NCI-H526 treated with DMSO at 0.1 percent for 48 hours (cell line): ENCODE measurements at places on chromosomes 5 and 9.
A peak's percentile ranks its signal among the peaks of the same experiment; 100 is the strongest.

DNA sequence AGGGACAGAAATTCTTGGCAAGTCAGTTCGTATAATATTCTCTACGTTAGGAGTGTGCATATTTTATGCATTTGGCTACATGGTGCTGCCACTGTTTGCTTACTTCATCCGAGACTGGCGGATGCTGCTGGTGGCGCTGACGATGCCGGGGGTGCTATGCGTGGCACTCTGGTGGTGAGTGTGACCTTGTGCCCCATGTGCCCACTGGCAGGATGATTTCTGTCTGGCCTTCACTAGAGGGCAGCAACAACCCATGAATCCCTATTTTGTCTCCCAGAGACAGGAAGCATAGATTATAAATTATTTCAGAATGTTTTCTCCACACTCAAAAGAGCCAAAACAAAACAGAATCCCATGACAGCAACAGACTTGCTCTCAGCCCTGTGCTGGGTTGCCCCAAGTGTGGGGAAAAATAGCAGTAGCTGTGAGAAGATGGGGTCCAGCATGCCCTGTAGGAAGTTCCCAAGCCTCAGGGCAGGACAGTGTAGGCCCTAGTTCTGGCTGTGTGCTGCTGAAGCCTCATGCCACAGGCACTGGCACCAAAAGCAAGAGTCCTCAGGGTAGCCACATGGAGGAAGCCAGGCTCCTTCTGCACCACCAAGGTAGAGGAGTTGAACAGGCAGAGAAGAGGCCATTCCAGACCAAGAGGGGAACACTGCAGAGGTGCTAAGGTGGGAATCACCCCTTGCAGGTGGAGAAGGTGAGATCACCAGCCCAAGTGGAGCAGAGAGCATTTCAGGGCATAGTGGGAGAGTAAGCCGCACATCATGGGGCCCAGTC, 16.0 kb downstream of the SLC22A5 start:
- peak; percentile 12 for DNase-seq

DNA sequence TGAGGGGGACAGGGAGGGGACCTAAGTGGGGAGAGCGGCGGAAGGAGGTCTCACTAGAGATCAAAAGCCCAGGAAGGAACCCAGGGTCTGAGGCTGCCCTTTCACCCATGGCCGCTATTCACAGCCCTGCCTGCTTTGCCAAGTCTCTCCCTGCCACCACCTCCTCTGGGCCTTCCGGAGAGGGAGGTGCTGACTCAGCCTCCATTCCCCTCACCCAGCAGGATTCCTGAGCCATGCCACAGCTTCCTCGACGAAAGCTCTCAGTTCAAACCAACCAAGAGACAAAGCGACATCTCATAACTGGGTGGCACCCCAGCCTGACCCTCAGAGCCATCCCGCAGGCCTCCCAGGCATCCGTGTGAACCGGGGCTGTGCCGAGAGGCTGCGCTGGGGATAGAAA, 36.7 kb downstream of the PAX5 start:
- DNase-seq: no peak

DNA sequence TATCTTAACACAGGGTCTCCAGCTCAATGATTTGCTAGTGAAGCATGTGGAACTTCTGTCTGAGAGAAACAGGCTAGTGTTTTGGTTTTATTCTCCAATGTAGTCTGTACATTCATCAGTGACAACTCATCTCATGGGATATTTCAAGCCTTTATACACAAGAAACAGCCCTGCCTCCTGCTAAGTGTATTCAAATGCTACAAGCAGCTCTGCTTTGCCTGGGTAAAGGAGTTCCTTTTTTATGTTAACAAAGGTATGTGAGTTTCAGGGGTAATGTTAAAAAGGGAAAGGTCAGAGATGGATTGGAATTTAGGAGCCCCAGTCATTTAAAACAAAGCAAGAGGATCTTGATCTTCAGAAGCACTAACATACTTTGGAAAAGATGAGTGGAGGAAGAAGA, 498.7 kb downstream of the ISL1 start:
- no peak for DNase-seq

- DNase-seq: no peak
Observed at GRCh38 chr9:1125741-1126140, 75.6 kb downstream of the DMRT2 start.

DNA sequence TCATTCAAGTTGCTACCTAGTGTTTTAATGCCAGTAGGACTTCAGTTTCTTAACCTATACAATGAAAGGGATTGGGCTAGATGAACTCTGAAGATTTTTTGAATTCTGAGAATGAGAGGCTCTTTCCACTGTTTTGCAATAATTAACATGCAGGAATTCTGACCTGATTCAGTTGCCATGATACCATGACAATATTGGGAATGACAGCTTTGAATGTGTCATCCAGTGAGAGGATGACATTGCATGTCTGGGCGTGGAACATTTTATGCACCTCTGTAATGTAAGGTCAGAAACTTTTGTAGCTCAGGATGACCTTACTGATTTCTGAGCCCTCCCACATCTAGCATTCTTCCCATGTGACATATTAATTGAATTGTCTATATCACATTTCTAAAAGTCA, 30.6 kb upstream of the SPINK5 start:
- no peak for DNase-seq

DNA sequence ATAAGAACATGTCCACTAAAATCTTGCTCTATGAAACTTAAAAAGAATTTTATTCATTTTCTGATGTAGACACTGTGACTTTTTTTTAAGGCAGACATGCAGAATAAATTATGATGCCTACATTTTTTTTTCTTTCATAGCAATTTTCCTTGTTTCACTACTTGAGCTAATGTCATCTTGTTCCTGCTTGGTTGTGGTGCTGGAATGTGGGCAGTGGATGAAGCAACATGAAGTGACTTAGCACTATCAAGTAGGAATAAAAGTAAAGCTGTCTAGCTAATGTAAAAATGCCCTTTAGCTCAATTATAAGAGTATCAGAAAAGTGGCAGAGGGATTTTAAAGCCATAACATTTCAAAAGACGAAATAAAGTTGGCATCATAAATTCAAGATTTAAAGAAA, 191.0 kb downstream of the ADAMTS6 start:
- DNase-seq: no peak

GRCh38 chr5:149323621-149324205, 21.6 kb upstream of the GRPEL2 start:
- DNase-seq: no peak

GRCh38 chr5:98214240-98215051, 559.0 kb upstream of the RGMB start:
- no peak for DNase-seq

- DNase-seq: no peak
Observed at GRCh38 chr9:134642385-134643181, 980 bp downstream of the COL5A1 start.

DNA sequence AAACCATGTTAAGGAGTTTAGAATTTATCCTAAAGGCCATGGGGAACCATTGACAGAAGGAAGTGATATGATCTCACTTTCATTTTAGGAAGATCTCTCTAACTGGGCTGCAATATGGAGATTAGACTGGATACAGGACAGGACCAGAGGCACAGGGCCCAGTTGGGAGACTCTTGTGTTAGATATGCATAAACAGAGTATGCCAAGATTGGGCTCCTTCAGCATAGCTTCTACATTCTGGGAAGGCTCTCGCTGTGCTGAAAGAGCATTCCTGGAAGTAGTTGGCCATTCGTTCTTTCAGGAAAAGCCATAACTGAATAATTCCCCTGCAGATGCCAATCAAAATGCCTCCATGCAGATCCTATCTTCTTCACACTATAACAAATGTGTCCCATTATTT, 204.5 kb downstream of the CWC27 start:
- no peak for DNase-seq

GRCh38 chr9:117145811-117146490, 268.9 kb downstream of the ASTN2 start:
- DNase-seq: no peak

DNA sequence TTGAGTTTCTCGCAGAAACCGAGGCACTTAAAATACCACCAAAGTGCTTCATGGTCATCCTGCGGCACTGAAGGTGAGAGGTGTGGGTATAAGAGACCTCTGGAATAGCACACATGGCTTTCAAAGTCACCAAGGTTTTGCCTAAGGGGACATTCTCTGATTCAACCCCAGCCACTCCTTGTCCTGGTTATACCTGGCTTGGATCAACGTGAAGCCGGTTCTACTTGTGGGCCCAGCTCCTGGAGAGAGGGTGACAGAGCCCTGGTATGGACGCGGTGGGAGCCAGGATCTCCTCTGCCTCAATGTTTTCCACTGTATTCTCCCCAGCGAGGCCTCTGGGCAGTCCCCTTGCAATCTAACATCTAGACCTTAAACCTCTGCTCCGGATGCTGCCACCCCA, 132.0 kb downstream of the FSTL4 start:
- DNase-seq: no peak

GRCh38 chr9:72119853-72120252, 29.4 kb upstream of the GDA start:
- no peak for DNase-seq

DNA sequence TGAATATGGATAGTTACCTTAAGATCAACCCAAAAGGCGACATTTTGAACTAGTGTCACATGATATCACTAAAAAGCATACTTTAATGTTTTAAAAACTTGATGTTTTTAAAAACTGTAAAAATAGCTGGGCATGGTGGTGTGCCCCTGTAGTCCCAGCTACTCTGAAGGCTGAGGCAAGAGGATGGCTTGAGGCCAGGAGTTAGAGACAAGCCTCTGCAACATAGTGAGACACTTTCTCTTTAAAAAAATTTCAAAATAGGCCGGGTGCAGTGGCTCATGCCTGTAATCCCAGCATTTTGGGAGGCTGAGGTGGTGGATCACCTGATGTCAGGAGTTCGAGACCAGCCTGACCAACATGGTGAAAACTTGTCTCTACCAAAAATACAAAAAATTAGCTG, 129.5 kb downstream of the NPR3 start:
- no peak for DNase-seq

GRCh38 chr9:116546711-116547581, 140.2 kb upstream of the TRIM32 start:
- DNase-seq: no peak

DNA sequence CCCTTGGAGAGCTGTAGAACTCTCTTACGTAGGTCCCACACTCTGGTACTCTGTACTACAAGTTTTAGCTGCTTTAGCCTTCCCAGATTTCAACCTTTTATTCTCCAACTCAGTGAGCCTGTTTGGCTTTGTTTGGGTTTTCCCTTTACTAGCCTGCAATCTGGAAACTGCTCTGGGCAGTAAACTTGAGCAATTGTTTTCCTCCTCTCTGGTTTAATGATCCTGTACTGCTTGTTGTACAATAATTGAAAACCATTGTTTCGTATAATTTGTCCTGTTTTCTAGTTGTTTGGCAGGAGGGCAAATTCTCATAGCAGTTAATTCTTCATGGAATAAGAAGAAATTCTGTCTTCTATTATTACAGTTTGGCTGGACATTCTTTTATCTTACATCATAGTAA, 62.8 kb upstream of the TLX3 start:
- no peak for DNase-seq

GRCh38 chr5:173850659-173851058, 37.5 kb upstream of the CPEB4 start:
- DNase-seq: no peak

- DNase-seq: no peak
Observed at GRCh38 chr9:99867968-99868367, 38.5 kb upstream of the STX17 start.

GRCh38 chr5:165188556-165189175, 1683.2 kb downstream of the MAT2B start:
- no peak for DNase-seq

DNA sequence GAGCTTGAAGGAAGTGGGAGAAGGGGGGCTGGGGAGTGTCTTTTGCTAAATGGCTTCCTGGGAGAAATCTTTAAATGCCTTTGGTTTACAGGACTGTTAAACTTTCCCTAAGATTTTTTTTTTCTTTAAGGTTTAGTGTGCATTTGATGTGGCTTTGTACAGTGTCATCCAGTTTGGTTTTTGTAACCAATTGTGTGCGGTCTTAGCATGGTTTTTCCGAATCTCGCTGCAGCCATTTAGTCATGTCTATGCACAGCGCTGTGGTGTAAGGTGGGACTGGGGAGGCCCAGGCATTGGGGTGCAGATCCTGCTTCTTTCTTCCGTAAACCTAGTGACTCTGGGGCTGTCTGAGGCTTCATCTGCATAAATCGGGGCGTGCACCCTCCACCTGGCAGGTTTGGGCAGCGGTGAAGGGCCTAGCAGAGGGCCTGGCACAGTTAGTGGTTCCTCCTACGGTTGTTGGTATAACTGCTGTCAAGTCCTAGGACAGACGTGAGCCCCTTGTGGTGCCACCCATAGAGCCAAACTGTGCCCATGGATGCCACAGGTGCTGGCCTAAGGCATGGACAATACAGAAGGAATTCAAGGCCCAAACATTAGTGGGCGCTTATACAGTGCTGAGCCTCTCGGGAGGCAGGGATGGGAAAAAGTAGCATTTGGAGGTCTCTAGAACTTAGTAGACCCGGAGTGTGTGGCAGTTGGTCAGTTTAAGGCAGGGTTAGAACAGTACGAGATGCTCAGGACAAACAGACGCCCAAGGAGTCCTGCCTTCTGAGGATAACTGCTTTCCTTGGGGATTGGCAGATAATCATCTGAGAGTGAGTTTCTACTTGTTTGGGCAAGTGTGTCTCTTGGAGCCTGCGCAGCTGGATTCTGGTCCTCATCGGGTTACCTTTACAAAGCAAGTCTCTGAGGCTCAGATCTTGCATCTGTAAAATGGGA, 1.5 kb downstream of the PRRC2B start:
- DNase-seq: peak; percentile 10

GRCh38 chr9:37187292-37187691, 66.9 kb downstream of the ZCCHC7 start:
- no peak for DNase-seq

DNA sequence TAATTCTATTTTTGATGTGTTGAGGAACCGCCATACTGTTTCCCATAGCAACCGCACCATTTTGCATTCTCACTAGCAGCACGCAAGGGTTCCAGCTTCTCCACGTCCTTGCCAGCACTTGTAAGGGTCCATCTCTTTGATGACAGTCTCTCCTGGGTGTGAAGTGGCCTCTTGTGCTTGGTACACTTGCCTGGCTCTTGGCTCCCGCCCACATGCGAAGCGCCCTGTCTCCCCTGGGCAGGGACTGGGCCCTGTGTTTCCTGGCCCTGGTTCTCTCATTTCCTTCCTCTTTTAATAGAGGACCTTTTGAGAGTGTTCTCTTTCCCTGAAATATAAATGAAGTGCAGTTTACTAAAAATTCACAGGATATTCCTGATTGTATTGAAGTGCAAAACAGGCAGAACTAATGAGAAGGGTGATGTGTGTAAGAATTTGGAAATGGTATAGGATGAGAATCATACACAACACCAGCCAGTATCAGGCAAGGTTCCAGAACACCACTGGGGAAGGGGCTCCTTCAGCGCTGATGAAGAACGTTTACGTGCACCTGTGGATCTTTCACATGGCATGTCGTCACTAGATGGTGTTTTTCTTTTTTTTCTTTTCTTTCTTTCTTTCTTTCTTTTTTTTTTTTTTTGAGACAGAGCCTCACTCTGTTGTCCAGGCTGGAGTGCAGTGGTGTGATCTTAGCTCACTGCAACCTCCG, 73.0 kb downstream of the EHMT1 start:
- DNase-seq: no peak

GRCh38 chr5:38720554-38721361, 125.1 kb upstream of the OSMR start:
- DNase-seq: no peak
